ENCODE measurements at places on chromosomes 3 and 15. TPM values are rescaled to one million over a fixed set of nuclear protein-coding genes. Genes with fewer than 3 reads are reported as not detected.

FOXL2 gene
- not detected for polyA plus RNA-seq

NR1I2 gene
- 37.8 TPM for polyA plus RNA-seq

RBPMS2 gene
- polyA plus RNA-seq, result 1.6 TPM

ROPN1 gene
- not detected for polyA plus RNA-seq

BMF gene
- polyA plus RNA-seq, result 15.2 TPM

FAM162A gene
- polyA plus RNA-seq, result 70.0 TPM

UCN2 gene
- 0.65 TPM for polyA plus RNA-seq

GOLGA8Q gene
- not detected for polyA plus RNA-seq

ILDR1 gene
- 5.1 TPM for polyA plus RNA-seq

PRR20G gene
- not detected for polyA plus RNA-seq

ZNF662 gene
- 0.67 TPM for polyA plus RNA-seq

UMPS gene
- 15.7 TPM for polyA plus RNA-seq

SAMD7 gene
- polyA plus RNA-seq, result not detected

GRCh38 chr3:17292556-17292955 is 407.8 kb downstream of the PLCL2 start:
- no peak for DNase-seq

GRCh38 chr3:123286308-123287023 is 84.7 kb downstream of the SEC22A start:
- DNase-seq, result peak; percentile 58

- DNase-seq, result no peak
Observed at GRCh38 chr3:50644561-50644960, 27.6 kb downstream of the MAPKAPK3 start.

- peak; percentile 55 for DNase-seq
Observed at GRCh38 chr3:88180398-88180999, 30.7 kb downstream of the C3orf38 start.

GRCh38 chr3:20015525-20015924 is 3.5 kb upstream of the PP2D1 start:
- DNase-seq, result no peak

- peak; percentile 83 for DNase-seq
Observed at GRCh38 chr3:128993461-128994172, at the start of gene CFAP92. Gene CFAP92 (minus strand): TSS chr3:128994076. CDS start chr3:128993304, 772 bp downstream.

GRCh38 chr3:78728406-78729145 is 1039.2 kb downstream of the ROBO1 start:
- DNase-seq, result peak; percentile 5

GRCh38 chr3:70974747-70975146 is 608.8 kb downstream of the FOXP1 start:
- DNase-seq, result no peak

GRCh38 chr15:60966746-60967145 is 262.4 kb downstream of the RORA start:
- DNase-seq, result no peak

DNA sequence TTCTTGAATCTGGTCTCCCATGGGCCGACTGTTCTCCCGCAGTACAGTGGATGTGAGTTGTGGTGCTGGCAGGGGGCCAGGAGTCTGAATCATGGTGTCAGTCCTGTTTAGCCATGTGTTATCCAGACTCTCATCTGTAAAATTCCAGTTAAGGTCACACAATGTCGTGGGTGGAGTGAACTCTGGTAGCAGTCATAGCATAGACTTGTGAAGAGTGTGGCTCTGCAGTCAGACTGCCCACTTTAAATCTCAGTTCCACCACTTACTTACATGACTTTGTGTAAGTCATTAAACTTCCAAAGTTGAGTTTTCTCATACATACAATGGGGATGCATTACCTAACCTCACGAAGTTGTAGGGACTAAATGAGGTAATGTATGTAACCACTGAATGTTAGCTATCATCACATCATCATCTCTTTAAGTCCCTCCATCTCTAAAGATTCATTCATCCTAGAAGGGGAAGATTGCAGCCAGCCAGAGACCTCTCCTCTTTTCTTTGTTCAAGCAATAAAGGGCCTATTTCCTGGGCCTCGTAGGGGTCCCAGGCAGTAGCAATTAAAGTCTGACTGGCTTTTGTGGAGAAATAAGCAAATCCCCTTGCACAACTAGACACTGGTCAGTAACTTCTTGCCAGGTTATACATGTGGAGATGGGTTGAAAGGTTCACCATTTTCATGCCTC is 93.9 kb downstream of the PCCB start:
- peak; percentile 80 for DNase-seq

DNA sequence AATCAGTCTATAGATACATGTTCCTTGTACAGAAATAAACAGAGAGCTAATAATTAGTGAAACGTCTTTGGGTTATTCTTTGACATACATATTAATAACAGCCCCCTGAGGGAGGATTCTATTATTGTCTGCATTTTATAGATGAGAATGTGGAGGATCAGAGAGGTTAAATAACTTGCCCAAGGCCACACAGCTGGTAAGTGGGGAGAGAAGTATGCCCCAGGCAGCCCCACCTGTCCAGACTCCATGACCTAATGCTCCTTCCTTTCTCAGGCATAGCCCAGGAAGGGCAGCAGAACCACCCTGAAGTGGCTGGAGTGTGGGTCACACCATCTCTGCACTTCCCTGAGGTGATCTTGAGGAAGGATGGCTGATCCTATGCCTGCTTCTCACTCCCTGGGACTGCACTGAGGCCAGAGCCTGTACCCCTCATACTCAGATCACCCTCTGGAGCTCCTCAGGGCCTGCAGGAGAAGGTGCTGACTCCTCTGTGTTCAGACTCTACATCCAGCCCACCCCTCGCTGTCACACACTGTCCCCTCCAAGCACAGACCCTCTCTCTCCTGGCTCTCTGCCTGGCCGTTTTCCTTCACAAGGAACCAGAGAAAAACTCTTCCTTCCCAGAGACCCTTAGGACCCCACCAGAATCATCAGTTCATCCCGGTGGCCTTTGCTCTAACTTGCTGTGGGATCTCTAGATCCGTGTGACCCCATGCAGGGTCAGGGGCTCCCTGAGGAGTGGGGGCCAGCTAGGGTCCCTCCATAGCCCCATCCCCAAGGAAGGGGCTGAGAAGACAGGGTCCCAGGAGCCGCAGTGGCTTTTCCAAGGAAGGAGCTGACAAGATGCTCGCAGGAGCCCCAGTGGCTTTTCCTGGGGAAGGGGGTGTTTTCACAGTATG is 4.4 kb upstream of the HHATL start:
- no peak for DNase-seq

DNA sequence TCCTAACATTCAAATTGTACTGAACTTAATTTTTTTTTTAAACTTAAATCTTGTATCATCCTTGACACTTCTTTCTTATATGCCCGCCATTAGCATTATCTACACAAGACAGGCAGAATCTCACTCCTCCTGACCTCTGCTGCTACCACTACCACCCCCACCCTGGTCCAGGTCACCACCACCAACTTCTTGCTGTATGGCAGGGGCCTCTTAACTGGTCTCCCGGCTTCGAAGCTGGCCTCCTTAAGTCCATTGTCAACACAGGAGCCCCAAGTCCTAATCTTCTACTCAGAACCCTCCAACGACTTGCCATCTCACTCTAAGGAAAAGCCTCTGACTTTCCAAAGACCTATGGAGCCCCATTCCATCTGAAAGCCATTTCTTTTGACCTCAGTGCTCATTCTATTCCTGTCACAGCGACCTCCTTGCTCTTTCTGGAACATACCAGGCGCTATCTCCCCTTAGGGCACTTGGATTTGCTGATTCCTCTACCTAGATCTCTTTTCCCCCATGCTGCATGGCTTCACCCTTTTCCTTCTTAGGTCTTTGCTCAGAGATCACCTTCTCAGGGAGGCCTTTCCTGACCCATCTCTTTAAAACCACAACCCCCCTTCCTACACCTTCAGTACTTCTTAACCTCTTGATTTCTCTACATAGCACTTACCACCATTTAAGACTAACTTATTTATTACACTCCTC is 2.6 kb downstream of the PRC1 start:
- DNase-seq, result no peak

- no peak for DNase-seq
Observed at GRCh38 chr3:178131801-178132200, 404.4 kb upstream of the KCNMB2 start.

- no peak for DNase-seq
Observed at GRCh38 chr3:197528190-197528589, 27.6 kb downstream of the BDH1 start.

- DNase-seq, result no peak
Observed at GRCh38 chr15:78437107-78437761, 782 bp upstream of the IREB2 start.

DNA sequence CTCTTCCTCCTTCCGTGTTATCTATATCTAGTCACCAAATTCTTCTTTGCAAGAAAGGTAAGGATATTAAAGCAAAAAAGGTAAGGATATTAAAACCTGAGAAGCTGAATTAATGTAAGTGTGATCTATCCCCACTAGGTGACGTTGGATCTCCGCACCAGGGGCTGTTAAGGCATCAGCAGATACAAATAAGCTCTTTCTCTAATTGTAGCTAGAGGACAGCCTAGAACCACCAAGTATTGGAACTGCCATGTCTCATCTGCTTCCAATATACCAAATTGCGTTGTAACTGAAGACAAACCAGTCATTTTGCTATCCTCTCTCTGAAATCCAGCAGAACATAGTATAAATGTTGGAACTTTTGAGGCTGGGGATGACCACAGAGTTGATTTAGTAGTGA is 471.2 kb upstream of the TGFBR2 start:
- DNase-seq, result no peak

DNA sequence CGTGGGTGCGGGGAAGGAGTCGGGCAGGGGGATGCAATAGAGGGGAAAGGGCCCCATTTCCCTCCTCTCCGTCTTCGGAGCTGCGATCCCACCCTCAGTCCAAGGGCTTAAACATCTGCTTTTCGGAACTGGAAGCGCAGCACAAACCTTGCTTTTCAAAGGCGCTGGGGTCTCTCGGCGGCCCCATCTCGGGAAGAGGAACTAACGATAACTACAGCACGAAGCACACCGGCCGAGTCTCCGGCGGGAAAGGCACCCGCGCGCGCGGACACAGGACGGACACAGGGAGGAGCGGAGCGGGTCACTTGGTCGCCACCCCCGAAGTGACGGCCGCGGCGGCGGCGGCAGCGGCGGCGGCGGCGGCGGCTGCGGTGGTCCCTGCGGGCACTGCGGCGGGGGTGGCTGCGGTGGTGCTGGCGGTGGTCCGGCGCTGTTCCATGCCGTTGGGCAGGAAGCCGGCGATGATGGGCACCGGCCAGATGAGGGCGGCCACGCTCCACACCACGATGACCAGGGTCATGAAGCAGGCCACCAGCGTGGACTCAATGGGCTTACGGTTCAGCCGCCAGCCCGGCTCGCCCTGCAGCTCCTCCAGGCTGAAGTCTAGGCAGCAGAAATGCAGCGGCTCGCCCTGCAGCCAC is 1.1 kb downstream of the TMEM158 start:
- peak; percentile 27 for DNase-seq
